Lung microvascular endothelial cell (primary cell): ENCODE measurements at places on chromosomes 2 and 18. TPM values are rescaled to one million over a fixed set of nuclear protein-coding genes. Genes with fewer than 3 reads are reported as not detected.

Gene EGR4
- total RNA-seq, result under 0.01 TPM in 1 of 2 replicates, not detected in the other

Gene LDLRAD4
- 6.3 and 22.2 TPM in 2 replicates for total RNA-seq

Gene ADGRF3
- under 0.01 TPM in 2 replicates for total RNA-seq

DNA sequence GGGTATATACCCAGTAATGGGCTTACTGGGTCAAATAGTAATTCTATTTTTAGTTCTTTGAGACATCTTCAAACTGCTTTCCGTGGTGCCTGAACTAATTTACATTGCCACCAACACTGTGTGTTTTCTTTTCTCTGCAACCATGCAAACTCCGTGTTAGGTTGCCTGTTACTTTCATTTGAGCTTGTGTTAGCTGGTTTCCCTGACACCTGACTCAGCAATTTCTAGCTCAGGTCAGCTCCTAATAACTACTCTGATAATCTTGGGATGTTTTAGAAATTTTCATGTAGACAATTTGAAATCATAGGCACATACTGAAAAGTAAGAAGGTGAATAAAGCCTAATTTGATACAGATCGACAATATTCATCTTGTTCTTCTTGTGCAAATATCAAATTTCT lies 132.3 kb downstream of the ADCYAP1 start:
- no peak for DNase-seq

DNA sequence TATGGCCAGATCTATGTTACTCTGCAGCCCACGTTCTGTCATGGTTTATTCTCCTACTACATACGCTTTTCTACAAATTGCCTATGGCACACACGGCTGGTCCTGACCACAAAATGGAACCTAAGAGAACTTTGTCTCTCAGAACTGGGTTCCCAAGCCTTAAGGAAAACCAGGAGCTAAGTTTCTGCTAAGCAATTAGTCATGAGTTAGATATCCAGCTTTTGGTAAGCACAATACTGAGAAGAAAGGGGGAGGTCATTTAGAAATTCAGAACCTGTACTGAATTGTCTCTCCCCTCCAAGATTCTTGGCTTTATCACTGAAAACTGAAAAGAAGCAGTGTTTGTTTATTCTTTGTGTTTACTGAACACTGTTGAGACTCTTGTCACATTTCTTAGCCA lies 283.5 kb upstream of the TANK start:
- no peak for DNase-seq

DNA sequence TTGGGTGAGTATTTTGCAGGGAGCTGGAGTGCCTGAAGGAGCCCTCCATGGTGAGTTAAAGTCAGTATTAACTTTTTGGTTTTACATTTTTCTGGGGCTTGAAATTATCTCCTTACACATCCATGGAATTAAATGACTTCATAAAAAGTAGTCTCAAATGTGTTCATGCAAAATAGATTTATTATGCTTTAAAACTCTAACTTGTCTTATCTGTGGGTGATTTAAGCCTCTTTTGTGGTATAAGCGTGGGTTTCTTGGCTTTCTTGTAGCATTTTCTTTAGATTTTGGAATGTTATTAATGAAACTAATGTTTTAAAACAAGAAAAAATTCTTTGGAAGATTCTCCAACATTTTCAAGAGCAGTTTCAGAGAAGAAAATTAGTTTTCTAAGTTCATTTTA lies 27.8 kb downstream of the NABP1 start:
- no peak for DNase-seq

DNA sequence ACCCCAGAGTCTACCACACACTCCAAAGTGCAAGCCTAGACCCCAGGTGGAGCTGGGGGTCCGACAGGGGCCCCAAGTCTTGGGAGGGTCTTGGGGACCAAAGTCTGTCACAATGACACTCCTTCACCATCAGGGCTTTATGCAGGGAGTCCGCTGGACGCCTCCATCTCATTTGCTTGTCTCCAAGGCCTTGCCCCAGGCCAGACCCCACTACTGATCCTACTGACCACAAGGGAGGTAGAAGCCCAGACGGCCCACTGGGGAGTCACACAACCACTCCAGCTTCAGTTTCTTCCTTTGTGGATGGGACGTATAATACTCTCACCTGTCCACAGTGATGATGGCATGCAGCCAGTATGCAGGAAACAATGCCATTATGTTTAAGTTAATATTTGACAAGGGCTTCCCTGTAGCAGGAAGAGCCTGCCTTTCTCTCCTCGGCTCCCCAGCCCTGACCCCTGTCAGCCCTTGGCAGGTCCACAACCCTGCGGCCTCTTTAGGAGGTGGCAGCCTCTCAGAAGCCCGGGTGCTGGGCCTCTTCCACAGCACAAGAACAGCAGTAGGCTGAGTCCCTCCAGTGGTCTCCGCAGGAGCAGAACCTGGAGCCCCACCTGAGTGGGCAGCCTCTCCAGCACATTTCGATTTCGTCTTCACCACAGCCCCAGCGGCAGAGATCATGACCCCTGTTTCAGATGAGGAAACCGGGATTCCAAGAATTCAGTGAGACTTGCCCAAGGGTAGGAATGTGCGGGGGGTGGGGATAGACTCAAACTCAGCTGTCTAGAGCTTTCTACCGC lies 6.5 kb downstream of the BIN1 start:
- DNase-seq, result no peak

DNA sequence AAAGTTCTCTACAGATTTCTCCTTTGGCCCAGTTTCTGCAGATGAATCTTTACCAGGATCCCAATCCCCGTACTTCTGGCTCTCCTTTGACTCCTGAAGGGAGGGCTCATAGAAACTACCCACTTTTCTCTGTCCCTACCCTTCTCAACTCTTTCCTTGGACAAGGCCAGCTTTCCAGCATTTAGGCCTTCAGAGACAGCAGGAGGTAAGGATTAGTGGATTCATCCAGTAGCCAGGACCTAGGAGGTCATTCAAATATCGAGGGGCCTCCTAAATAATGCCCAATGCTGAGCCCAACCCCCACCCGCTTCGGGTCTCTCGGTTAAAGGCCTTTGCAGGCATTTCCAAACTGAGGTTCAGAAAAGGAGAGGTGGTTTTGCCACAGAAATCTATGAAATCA lies 4.8 kb upstream of the ZNF532 start:
- no peak for DNase-seq

DNA sequence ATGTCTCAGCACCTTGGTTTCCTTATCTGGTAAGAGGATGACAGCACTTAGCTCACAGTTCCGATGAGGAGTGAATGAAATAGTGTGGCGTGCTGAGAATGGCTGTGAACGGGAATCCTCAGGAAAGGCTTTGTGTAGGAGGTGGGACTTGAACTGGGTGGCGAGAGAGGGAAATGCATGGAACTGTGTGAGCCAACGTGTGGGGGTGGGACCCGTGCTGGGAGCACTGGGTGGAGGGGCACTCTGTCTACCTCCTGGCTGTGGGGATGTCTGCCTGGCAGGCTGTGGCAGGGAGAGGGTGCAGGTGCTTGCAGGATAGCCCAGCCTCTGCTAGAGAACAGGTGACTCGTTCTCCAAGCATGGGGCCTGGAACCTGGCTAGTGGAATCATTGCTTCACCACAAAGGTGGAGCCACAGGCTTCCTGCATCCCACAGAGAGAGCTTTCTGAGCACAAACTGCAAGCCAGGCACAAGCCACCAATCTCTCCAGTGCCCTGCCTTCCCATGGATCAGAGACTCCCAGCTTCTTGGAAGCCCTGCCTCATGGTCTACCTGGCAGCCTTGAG lies 145.2 kb downstream of the CELF4 start:
- DNase-seq, result no peak
